ENCODE measurements at places on chromosomes 1 and 21.

DNA sequence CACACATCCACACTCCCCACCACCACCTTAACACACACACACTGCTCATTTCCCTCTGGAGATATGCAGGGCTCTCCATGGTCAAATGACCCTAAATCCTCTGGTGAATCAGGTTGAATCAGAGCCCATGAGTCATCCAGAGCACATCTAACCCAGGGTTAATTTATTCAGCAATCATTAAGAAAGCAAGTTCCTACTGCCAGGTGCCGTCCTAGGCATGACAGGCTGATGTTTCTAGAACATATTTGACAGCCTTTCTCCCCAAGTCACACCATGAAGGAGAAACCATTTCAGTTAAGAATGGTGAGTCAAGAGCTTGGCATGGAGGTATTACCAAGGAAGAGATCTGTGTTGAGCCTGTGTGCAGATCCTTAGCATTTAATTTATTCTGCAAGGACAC, 194.3 kb upstream of the CAMK1G start:
- DNase-seq, result no peak

GRCh38 chr1:117037802-117038201, 22.3 kb upstream of the TTF2 start:
- no peak for DNase-seq

GRCh38 chr1:44670751-44671640, 3.3 kb downstream of the TMEM53 start:
- DNase-seq, result no peak

DNA sequence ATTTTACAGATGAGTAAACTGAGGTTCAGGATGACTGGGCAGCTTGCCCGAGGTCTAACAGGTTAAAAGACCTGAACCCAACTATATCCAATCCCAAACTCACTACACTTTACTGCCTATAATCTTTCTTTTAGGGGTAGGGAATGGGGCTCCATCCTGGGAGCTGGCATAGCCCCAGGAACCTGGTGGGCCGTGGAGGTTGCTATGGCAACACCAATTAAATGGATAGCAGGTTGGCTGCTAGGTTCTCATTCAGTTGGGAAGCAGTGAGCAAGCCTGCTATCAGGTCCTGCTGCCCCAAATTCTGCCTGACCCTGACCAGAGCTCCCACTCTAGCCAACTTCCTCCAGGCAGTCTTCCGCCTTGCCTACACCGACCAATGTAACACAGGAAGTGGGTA, 40.9 kb downstream of the LRP8 start:
- no peak for DNase-seq

DNA sequence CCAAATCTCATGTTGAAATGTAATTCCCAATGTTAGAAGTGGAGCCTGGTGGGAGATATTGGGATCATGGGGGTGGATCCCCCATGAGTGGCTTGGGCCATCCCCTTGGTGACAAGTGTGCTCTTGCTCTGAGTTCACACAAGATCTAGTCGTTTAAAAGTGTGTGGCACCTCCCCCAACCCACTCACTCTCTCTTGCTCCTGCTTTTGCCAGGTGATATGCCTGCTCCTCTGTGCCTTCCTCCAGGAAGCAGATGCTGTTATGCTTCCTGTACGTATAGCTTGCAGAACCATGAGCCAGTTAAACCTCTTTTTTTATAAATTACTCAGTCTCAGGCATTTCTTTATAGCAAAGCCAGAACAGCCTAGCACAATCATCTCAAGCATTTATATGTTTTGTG, 23.0 kb upstream of the HSPA13 start:
- DNase-seq, result no peak

- DNase-seq, result no peak
Measured at GRCh38 chr1:198528364-198528763, 12.1 kb downstream of the ATP6V1G3 start.

DNA sequence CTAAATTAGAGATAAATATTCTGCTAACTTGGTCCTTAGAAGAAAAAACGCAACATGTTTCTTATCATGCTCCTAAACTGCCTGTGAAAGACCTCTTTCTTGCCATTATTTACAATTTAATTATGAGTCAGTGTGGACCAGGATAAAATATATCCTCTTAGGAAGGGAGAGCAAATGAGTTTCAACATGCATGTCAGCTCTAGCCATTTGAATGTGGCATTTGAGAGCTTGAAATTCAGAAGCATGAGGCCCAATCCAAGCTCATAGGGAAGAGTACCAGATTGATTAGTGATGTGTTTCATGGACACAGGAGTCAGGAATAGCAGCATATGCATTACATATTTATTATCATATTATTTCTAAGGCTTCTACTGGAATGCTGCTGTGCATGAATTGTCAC, 39.3 kb downstream of the TBX15 start:
- DNase-seq, result no peak

GRCh38 chr1:202871367-202871766, 17.6 kb downstream of the RABIF start:
- DNase-seq, result no peak

DNA sequence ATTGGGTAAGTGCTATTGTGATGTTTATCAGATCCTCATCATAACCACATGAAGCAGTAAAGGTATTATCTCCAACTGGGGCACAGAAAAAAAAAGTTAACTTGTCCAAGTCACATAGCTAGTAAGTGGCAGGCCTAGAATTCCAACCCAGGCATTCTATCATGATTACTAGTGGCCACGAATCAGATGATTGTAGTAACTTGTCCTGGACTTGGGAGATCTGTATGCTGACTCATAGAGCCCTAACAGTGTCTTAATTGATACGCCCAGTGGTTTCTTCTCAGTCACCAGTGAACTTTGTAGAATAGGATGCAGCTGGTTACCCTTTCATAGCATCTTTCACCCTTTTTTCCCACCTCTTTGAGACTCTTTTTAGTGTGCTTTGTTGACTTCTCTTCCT, 91.1 kb upstream of the UBE2U start:
- DNase-seq, result no peak

DNA sequence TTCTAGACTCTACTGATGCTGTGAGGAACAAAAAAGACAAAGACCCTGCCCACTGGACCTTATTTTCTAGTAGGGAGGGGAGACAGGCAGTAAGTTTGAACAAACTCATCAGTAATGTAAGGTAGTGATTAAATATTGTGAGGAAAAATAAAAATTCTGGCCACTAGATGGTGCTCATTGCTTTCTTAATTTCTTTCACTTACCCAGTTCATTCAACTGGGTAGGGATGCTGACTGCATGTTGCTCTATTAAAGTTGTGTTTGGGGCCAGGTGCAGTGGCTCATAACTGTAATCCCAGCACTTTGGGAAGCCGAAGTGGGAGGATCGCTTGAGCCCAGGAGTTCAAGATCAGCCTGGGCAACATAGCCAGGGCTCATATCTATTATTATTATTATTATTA, 6.3 kb upstream of the KYAT3 start:
- DNase-seq, result no peak

DNA sequence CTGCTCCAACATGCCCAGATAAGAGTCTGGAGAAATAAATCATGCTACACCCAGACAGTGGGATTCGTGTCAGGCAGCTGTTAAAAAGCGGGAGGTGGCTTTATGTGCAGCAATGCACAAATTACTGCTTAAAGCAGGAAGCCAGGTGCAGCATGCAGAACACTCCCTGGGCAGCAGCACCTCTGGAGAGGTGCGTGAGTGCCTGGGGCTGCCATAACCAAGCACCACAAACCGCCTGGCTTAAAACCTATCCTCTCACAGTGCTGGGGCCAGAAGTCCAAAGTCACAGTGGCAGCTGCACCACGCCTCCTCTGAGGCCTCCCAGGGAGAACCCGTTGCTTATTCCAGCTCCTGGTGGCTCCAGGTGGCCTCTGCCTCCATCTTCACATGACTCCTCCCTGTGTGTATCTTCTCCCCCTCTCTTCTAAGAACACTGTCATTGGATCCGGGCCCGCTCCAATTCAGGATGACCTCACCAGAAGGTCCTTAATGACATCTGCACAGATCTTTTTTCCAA, 115.6 kb downstream of the SIK1 start:
- DNase-seq, result no peak

GRCh38 chr1:20100632-20101355, 18.5 kb downstream of the PLA2G2D start:
- DNase-seq, result no peak

DNA sequence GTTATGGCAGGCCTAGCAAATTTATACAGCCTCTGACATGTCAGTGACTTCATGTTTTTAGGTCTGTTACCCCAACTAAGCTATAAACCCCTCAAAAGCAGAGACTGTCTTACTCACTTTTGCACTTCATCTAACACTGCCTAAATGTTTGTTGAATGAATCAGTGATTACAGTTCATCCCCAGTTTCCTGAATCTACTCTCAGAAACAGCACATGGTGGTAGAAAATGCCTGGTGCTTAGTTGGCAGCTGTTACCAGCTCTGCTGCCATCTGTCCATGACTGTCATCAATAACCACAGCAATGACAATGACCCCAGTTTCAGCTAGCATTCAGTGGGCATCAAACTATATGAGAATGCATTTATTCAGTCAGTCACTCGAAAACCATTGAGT, 110.5 kb upstream of the SERBP1 start:
- DNase-seq, result no peak

GRCh38 chr1:36411674-36412648, 14.3 kb upstream of the LSM10 start:
- no peak for DNase-seq

DNA sequence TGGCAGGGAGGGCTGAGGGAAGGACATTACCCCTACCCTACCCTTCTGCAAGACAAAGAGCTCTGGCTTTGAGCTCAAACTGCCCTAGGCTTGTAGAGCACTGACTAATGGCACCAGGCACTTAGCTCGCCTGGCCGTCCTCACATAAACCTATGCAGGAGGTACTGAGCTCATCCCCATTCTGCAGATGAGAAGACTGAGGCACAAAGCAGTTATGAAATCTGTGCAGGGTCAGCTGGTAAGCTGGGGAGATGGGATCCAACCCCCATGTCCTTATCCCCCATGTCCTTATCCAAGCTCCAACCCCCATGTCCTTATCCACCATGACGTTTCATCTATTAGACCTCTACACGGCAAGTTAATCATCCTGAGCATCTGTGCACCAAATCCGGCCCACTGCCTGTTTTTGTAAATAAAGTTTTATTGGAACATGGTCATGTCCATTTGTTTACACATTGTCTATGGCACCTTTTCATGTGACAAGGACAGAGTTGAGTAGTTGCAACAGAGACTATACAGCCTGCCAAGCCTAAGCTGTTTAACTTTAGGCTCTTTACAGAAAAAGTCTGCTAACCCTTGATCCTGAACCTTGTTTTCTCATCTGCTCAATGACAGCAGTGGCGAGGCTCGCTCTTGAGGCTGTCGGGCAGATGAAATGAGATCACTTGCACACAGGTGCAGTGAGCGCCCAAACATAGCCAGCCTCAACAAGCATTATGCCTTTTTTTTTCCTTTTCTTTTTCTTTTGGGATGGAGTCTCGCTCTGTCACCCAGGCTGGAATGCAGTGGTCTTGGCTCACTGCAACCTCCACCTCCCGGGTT, 86.8 kb downstream of the FBXO2 start:
- DNase-seq, result no peak

DNA sequence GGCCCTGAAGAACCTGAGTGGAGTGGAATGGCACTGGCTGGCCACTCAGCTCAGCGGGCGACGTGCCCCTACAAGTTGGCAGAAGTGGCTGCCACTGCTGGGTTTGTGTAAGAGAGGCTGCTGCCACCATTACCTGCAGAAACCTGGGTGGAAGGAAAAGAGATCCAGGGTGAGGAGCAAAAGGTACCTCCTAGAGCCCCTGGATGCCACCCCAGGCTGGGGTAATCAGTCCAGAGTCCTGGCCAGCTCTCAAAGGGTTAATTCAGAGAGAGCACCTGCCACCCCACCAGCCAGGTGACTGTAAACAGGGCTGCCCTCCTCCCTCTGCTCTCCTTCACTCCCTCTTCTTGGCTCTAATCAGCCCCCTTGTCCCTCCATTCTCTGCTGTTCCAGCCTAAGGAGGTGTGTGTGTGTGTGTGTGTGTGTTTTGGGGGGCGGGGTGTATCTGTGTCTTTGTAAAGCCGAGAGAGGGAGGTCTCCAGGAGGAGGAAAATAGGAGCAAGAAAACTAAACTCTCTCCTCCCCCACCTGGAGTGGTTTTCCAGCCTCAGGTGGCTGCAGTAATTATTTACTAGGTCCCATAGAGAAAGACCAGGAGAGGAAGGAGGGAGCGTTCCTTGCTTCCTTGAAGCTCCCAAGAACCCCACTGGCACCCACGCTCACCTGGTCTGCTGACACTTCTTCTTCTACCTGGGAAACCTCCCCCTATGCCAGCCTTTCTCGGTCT, 12.6 kb downstream of the TRIM46 start:
- no peak for DNase-seq

- no peak for DNase-seq
Measured at GRCh38 chr1:150008699-150009098, 1.8 kb downstream of the OTUD7B start.

GRCh38 chr21:39346671-39347331, 2.1 kb downstream of the HMGN1 start:
- no peak for DNase-seq

- no peak for DNase-seq
Measured at GRCh38 chr1:106727171-106727570, 329.3 kb upstream of the PRMT6 start.

DNA sequence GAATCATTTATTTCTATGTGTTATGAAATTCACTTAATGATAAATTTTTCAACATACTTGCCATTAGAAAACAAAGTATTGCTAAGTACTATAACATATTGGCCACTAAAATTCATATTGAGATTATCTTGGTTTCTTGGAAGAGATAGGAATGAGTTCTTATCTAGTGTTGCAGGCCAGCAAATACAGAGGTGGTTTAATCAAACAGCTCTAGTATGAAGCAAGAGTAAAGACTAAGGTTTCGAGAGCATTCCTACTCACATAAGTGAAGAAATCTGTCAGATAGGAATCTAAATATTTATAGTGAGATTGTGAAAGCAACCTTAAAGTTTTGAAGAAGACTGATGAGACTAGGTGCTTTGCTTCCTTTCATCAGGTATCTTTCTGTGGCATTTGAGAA, 37.9 kb upstream of the FOXE3 start:
- no peak for DNase-seq

DNA sequence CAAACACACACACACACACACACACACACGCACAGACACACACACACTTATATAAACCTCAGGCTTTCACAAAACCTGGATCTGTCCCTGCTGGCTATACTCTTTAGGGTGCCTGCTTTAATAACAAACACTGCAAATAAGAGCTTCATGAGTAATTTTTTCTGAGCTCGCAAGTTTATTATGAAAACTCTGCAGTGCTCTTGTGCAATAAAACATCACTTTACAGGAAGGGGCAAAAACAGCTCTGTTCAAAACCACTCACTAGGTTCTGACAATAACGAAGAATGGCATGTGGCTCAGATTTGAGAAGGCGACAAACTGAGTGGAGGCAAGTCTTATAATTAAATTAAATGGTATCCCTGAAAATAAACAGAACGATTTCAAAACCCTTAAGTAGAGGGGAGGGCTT, 42.6 kb upstream of the CTPS1 start:
- no peak for DNase-seq

DNA sequence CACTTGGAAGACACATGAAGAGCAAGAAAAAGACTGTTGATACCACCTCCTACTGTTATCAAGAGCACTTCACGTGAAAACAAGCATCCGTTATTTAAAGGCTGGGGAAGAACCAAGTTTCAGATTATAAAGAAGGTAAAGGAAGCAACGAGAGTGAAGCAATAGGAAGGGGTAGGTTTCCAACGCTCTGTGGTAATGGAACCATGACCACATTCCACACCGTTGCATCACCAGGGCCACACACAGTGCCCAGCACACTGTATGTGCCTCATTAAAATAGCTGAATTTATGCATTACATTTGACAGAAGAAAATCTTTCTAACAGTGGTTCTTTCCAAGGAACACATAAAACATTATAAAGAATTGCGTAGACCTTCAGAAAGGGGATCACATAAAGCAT, 435.8 kb downstream of the MRPL39 start:
- no peak for DNase-seq

Measured in stimulated activated CD8-positive, alpha-beta memory T cell treated with anti-CD3 and anti-CD28 coated beads, Interleukin-4, amount 100 ng/mL, for 1 hour (primary cell).